ENCODE measurements at places on chromosomes 6 and 20.

DNA sequence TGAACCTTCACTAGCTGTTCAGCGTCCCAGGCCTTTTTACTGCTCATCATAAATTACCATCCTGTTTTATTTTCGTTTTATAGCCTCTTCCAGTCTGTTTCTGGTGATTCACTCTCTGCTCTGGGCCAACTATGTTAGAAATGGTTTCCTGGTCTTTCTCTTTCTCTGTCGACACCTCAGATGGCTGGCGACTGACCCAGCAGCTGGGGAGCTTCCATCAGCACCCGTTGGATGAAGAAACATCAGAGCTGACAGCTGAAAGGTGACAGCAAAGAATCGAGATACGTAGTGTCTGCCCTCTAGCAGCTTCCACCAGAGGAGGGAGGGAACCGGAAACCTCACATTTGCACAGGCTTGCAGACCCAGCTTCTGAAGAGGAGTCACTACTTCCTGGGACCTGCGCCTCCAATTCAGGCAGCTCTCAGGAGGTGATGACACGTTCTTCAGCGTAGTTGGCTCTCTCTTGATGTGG is 82.9 kb upstream of the MLN start:
- DNase-seq, result no peak

DNA sequence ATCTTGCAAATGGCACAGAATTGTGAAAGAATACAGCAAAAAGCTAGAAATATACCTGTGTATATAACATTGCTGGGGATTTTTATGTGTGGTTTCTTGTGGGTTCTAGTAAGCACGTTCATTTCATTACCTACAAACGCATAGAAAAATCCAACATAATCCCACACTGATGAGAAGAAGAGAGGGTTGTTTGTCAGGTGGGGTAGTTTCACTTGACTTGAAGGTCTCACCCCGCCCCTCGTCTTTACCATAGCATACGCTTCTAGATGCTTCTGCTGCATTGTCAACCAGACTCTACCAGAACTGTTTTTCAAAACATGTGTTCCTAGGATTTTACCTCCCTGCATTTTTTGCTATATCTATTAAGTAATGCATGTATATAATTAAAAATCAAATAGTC is 284.1 kb upstream of the TAB2 start:
- no peak for DNase-seq

- no peak for DNase-seq
Measured at GRCh38 chr6:104955927-104956730, 778 bp upstream of the LIN28B start.

GRCh38 chr6:142335415-142335814 is 33.6 kb downstream of the ADGRG6 start:
- DNase-seq, result no peak

GRCh38 chr6:134416418-134417154 is 98.7 kb upstream of the SGK1 start:
- DNase-seq, result no peak

Measured in omental fat pad (tissue), 4 donors.